ENCODE measurements at places on chromosomes 13 and 19. TPM values are rescaled to one million over a fixed set of nuclear protein-coding genes. Genes with fewer than 3 reads are reported as not detected.

DNA sequence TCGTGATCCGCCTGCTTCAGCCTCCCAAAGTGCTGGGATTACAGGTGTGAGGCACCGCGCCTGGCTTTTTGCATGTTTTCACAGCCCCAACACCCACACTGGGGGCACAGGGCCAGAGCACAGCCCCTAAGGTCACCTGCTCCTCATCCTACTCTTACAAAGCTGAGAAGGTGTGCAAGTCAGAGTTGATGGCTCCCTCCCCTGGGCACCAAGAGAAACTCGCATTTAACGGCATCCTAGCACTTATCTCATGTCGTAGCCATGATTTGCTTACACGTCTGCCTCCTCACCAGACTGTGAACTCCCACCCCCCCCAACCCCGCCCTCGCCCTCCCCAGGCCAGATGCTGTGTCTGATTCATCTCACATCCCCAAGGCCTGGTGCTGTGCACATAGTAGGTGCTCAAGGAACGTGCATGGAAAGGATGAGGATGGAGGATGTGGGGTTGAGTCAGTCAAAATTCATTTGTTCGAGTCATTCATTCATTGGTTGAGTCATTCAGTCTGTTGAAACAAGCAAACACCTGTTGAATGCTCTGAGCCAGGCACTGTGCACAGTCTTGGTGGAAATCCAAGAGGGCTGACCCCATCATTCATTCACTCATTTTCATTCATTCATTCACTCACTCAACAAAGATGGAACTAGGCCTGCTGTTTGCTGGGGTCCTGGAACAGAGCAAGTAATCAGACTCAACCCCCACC, 11.3 kb downstream of the SHANK1 start:
- no peak overlapping the region for H3K27ac ChIP-seq
- peaks cover 27% of the 10 kb centered on the region for H3K27me3 ChIP-seq
- no peaks in the 10 kb centered on the region for H3K4me1 ChIP-seq
- no peak for DNase-seq
- no peak overlapping the region for H3K4me3 ChIP-seq

GRCh38 chr13:83498045-83498444, 384.2 kb downstream of the SLITRK1 start:
- H3K36me3 ChIP-seq = no peaks in the 10 kb centered on the region
- no peak overlapping the region for H3K27ac ChIP-seq
- H3K4me1 ChIP-seq = no peaks in the 10 kb centered on the region
- no peaks in the 10 kb centered on the region for H3K27me3 ChIP-seq
- DNase-seq = no peak
- H3K4me3 ChIP-seq = no peak overlapping the region

DNA sequence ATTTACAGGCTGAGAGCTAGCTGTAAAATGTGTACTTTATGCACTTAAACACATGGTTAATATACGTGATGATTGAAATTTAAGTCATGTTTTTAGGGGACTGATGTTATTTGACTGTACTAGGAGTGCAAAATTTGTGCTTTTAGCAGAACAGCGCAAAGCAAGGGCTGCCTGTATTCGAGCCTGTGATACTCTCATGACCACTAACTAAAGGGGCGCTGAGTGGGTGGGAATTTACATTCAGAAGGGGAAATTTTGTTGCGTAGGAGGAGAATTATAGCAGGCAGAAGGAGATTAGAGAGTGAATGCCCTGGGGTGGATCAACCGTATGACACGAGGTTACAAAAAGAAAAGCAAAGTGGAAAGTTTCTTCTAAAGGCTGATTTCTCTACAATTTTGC, 271.8 kb upstream of the HTR2A start:
- DNase-seq = no peak
- H3K27me3 ChIP-seq = no peaks in the 10 kb centered on the region
- no peaks in the 10 kb centered on the region for H3K36me3 ChIP-seq
- H3K27ac ChIP-seq = no peak overlapping the region
- H3K4me3 ChIP-seq = no peak overlapping the region

GRCh38 chr19:40190891-40191835, at the start of gene MAP3K10:
TSS of gene MAP3K10 (plus strand) at chr19:40191426. CDS start at chr19:40192032, 606 bp downstream.
- H3K36me3 ChIP-seq = no peaks in the 10 kb centered on the region
- H3K27me3 ChIP-seq = no peaks in the 10 kb centered on the region
- peak within 1 kb of the TSS; percentile 98 for H3K4me3 ChIP-seq
- peak; percentile 77 for DNase-seq
- peaks cover 31% of the 10 kb centered on the region for H3K4me1 ChIP-seq

DNA sequence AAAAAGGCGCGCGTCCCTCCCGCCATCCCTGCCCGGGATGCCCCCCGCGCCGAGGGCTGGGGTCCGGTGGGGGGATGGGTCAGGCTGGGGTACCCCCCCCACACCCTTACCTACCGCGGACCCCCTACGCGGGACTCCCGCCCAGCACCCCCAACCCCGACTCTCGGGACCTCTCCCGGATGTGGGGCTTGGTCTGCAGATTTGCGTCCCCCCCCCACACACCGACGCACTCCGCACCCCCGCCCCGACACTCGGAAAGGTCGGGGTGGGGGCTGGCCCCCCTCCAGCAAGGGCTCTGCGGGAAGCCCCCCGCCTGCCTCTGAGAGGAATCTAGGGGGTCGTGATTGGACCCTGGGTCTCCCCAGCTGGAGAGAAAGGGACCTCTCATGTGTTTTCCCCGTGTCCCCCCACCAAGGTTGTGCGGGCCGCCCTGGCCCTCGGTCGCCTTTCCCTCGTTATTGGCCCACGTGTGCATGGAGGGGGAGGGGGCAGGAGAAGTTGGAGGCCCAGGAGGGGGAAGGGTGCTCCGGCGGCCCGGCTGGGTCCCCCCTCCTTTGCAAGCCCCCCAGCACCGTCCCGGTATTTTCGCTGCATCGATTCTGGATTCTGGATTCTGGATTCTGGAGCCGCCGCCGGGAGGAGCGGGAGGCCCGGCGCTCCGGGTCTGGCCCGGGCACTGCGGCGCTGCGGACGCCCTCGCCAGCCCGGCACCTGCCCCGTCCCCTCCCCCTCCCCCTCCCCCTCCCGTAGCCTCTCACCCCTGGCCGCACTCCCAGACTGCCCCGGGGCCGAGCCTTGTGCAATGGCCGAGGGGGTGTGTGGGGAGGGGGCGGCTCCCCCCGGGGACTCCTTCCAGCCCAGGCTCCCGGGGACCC, 607 bp downstream of the NFIC start:
- no peak for DNase-seq
- H3K4me1 ChIP-seq = peaks cover 44% of the 10 kb centered on the region
- no peaks in the 10 kb centered on the region for H3K36me3 ChIP-seq
- H3K27me3 ChIP-seq = no peaks in the 10 kb centered on the region

DNA sequence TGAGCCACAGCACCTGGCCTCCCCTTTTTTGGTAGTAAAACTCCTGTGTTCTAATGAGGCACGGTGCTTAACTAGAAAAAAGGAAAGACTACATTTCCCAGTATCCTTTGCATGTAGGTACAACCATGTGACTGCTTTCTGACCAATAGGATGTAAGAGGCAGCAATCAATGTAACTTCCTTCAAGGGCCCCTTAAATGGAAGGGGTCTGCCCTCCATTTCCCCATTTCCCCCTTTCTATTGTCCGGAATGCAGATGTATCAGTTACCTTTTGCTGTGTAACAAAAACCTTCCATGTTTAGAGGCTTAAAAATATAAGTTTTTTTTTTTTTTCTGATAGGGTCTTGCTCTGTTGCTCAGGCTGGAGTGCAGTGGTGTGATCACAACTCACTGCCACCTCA, 2.2 kb downstream of the GPR32 start:
- H3K4me1 ChIP-seq = no peaks in the 10 kb centered on the region
- H3K4me3 ChIP-seq = no peak overlapping the region
- H3K27me3 ChIP-seq = peaks cover 21% of the 10 kb centered on the region
- no peak for DNase-seq
- H3K27ac ChIP-seq = no peak overlapping the region

DNA sequence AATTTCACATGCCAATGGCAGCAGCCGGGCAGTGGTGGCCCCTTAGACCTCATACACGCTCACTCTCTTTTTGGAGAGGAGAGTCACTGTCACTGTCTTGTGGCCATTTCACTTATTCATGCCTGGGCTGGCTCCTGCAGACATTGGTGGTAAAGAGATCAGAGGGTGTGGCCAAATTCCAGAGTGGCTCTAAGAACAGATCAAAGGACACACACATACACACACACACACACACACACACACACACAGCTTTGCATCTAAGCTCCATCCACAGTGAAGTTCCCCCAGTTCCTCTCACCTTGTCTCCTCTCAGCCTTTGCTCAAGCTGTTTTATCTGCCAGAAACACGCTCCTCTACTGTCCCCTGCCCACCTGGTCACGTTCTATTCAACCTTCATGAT, 46.5 kb upstream of the KPNA3 start:
- H3K27me3 ChIP-seq = no peaks in the 10 kb centered on the region
- no peak overlapping the region for H3K27ac ChIP-seq
- H3K36me3 ChIP-seq = no peaks in the 10 kb centered on the region
- no peak for DNase-seq
- no peak overlapping the region for H3K4me3 ChIP-seq
- no peaks in the 10 kb centered on the region for H3K4me1 ChIP-seq

DNA sequence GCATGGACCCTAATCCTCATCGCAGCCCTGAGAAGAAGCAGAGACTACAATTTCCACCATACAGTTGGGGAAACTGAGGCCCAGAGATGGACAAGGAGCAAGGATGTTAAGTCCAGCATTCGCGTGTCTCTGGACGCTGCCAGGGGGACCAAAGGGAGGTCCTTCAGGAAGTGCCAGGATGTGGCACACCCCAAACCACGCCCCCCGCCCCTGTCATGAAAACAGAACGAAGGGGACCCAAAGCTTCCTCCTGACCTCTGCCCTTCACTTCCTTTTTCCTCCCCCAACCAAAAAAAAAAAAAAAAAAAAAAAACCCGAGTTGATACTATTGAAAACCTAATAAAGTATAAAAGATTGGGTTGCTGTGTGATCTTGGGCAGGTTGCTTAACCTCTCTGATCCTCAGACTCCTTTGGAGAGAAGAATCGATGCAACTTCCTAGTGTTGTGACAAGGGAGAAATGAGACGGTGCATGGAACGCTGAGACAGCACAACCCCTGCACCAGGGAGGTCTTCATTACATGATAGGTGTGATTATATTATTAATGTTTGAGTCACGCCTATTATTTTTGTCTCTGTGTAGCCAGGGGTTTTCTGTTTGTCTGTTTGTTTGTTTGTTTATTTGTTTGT, 2.7 kb upstream of the ZBTB7A start:
- H3K27ac ChIP-seq = peak overlapping the region; percentile 31
- peaks cover 29% of the 10 kb centered on the region for H3K4me1 ChIP-seq
- peak; percentile 72 for DNase-seq
- no peaks in the 10 kb centered on the region for H3K27me3 ChIP-seq
- no peaks in the 10 kb centered on the region for H3K36me3 ChIP-seq

DNA sequence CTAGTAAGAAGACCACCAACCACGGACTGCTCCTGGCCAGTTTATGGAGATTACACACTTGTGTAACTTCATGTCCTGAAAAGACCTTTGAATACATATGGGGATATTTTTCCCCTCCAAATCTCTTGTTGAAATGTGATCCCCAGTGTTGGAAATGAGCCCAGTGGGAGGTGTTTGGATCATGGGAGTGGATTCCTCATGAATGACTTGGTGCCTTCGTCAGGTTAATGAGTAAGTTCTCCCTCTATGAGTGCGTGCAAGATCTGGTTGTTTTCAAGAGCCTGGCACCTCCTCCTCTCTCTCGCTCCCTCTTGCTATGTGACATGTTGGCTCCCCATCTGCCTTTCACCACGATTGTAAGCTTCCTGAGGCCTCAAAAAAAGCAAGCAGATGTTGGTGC, 769.0 kb upstream of the SLITRK1 start:
- DNase-seq = no peak
- H3K4me3 ChIP-seq = no peak overlapping the region
- no peaks in the 10 kb centered on the region for H3K27me3 ChIP-seq
- no peaks in the 10 kb centered on the region for H3K4me1 ChIP-seq
- no peaks in the 10 kb centered on the region for H3K36me3 ChIP-seq

- H3K4me3 ChIP-seq = no peak overlapping the region
- no peaks in the 10 kb centered on the region for H3K27me3 ChIP-seq
- no peaks in the 10 kb centered on the region for H3K4me1 ChIP-seq
- H3K36me3 ChIP-seq = no peaks in the 10 kb centered on the region
These were observed 766.4 kb downstream of the GPC5 start for GRCh38 chr13:92164822-92165221.

DNA sequence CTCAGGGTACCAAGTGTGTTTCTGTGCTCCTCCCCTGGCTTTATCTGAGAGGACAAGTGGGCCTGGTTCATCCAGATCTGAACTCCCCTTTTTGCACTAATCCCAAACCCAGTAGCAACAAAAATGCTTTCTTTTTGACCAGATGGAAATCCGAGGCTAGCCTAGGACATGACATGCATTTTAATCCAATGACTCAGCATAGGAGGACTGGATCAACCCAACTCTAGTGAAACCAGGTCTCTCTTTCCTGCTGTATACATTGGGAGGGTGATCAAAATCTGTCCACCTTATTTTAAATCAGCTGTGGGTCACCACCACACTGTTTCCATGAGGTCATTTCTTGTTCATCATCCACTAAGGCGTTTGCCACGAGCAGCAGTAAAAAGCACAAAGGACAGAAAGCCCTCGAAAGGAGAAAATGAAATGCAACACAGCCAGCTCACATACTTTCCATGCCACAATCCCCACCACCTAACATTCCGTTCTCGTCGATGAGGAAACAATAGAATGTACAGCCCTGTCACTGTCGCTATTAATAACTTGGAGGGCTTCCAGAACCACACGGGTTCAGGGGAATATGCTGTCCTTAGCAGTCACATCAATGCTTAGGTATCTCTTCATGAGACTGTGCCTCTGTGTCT, 543.0 kb downstream of the IRS2 start:
- no peaks in the 10 kb centered on the region for H3K36me3 ChIP-seq
- no peak for DNase-seq
- no peak overlapping the region for H3K27ac ChIP-seq
- no peak overlapping the region for H3K4me3 ChIP-seq
- H3K27me3 ChIP-seq = no peaks in the 10 kb centered on the region
- no peaks in the 10 kb centered on the region for H3K4me1 ChIP-seq

DNA sequence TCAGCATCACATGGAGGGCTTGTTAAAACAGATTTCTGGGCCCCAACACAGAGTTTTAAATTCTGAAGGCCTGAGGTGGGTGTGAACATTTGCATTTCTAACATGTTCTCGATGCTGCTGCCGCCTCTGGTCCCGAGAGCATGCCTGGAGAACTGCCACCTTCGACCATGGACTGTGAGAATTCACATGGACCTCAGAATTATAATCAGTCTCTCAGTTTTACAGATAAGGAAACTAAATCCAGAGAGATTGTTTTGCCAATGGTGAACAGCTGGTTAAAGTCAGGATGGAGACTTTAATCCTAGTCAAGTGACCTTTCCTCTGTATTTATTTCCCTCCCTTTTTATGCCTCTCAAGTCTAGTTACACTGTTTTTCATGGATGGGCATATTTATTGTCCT, 14.7 kb downstream of the ALOX5AP start:
- H3K27ac ChIP-seq = no peak overlapping the region
- H3K27me3 ChIP-seq = no peaks in the 10 kb centered on the region
- H3K4me3 ChIP-seq = no peak overlapping the region
- DNase-seq = no peak

Gene FGF9
- 2.2 TPM for total RNA-seq

Gene PSG3
- not detected for total RNA-seq

Gene RASIP1
- total RNA-seq = 0.55 TPM

Gene SIGLEC5
- not detected for total RNA-seq

Gene SERP2
- total RNA-seq = not detected

Gene CPT1C
- 0.47 TPM for total RNA-seq

Gene N4BP2L1
- total RNA-seq = 47.5 TPM

Gene LILRB3
- 1.1 TPM for total RNA-seq

Measured in CD4-positive, alpha-beta T cell (primary cell).